ENCODE measurements at places on chromosomes 7 and 10. TPM values are rescaled to one million over a fixed set of nuclear protein-coding genes. Genes with fewer than 3 reads are reported as not detected.

PPA1 gene
- 83.2 TPM for total RNA-seq

TRUB1 gene
- total RNA-seq = 34.6 TPM

SPDYE2 gene
- not detected for total RNA-seq

TAS2R4 gene
- total RNA-seq = 2.4 TPM

COL13A1 gene
- 4.6 TPM for total RNA-seq

DKK1 gene
- 0.51 TPM for total RNA-seq

LDB3 gene
- 314 TPM for total RNA-seq

REPIN1 gene
- 76.1 TPM for total RNA-seq

SLC18A3 gene
- total RNA-seq = 0.31 TPM

MKX gene
- 0.51 TPM for total RNA-seq

NUTM2B gene
- 0.10 TPM for total RNA-seq

EEPD1 gene
- total RNA-seq = 16.5 TPM

Measured in tongue (tissue), 3 donors.